ENCODE measurements at places on chromosomes 7 and 10.

DNA sequence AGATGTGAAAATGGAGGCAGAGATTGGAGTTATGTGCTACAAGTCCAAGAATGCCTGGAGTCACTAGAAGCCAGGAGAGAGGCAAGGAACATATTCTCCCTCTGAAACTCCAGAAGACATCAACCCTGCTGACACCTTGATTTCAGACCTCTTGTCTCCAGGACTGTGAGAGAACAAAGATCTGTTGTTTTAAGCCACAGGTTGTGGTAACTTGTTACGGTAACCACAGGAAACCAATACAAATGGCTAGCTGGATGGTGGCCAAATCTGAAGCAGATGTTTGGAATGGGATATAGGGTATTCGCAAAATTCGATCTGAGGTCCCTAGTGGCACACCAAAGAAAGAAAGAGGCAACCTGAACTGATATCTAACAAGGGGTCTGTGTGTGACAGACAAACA lies 129.0 kb downstream of the HERPUD2 start:
- no peak for DNase-seq

DNA sequence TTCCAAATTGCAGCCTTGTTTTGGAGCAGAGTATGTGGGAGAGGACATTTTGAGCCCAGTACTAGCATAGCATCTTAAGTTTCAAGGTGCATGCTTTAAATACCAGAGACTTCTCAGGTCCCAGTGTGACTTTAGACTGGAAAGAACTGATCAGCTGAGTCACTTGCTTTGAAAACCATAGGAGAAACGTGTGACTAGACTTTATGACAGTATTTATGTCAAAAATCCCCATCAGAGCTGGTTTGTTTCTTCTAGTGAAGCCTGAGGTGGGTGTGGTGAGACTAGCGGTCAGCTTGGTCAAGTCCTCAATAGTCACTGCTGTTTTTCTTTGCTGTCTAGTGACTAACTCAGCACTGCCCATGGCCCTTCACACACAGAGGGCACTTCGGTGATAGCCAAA lies 724.2 kb downstream of the GATA3 start:
- DNase-seq: no peak

DNA sequence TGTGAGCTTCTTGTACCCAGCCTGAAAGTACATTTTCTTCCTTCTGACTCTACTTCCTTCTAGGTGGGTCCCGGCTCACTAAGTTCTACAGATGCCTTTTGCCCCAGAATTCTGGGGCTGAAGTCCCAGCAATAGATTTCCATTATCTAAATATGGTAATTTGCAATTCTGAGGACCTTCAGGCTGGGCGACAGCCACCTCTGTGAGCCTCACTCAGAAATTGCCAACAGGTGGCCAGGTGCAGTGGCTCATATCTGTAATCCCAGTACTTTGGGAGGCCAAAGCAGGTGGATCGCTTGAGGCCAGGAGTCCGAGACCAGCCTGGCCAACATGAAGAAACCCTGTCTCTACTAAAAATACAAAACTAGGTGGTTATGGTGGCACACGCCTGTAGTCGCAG lies 23.7 kb downstream of the CREM start:
- no peak for DNase-seq

DNA sequence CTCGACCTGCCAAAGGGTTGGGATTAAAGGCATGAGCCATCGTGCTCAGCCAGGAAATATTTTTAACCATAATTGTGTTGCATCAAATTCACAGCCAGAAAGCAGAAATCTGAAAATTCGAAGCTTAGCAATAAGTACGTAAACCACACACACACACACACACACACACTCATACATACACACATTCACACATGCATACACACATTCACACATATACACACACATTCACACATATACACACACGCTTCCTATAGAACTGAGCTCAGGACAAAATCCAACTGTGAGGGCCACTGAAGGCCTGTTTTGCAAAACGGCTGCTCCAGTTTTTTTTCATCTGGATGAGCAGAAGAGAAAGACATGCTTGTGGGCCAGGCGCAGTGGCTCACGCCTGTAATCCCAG lies 25.0 kb upstream of the GTF2I start:
- no peak for DNase-seq

DNA sequence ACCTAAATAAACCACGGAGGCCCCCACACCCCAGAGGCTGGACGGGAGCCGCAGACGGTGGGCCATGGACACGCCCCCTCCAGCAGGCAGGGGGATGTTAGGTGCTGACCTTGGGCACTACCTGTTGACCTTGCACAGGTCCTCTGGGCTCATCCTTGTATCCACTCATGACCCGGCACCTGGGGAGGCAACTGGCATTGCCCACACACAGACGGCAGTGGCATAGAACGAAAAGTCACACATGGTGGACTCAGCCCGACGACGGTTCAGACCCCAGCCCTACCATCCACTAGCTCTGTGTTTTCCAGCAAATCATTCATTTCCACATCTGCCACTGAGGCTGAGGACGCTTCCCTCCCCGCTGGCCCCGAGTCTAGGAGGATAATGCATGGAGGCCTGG lies 247.7 kb upstream of the PPP2R2D start:
- DNase-seq: no peak

GRCh38 chr10:121648493-121648892 lies 50.2 kb upstream of the FGFR2 start:
- no peak for DNase-seq

- DNase-seq: no peak
Measured at GRCh38 chr10:101130984-101131961, at the start of gene TLX1. TSS of gene TLX1 (plus strand) at chr10:101131300. CDS start at chr10:101131542, 242 bp downstream.

DNA sequence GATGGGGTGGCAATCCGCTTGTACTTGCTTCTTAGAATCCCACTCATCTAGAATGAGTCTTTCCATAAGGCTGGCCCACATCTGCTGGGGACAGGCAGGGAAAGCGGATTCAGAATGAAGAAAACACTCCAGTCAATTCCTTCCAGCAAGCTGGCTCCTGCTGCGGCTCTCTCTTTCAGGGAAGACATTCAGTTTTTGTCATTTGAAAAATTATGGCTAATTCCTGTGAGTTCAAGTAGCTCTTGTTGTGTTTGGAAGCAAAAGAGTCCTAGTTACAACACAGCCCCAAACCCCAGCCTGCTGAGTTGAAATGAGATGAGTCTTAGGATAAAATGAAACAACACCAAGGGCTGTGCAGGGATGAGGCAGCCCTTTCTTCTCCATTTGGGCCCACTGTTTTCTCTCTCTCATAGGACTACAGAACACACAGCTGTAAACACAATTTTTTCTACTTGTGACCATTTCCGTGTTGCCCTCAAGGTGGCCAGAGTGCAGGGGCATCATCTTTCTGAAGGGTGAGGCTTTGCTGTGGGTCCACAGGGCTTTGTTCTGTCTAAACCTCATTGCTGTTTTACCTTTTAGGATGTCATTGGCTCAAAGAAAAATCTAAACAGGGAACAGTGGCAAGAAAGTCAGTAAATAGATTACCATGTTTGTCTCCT lies 90.8 kb upstream of the EEPD1 start:
- DNase-seq: no peak

DNA sequence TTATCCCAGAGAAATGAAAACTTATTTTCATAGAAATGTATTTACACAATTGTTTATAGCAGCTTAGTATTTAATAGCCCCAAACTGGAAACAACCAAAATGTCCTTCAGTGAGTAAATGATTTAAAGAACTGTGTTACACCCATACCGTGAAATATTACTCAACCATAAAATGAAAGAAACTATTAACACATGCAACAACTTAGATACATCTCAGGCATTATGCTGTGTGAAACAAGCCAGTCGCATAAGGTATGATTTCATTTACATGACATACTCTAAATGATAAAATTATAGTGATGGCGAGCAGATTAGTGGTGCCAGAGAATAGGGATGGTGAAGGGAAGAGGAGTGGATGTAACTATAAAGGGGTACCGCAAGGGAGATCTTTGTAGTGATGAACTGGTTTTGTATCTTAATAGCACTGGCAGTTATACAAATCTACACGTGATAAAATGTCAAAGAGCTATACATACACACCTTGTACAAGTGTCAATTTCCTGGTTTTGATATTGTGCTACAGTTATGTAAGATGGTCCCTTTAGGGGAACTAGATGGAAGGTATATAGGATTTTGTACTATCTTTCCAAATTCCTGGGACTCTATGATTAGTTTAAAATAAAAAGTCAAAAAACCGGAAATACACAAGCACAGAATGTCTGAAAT lies 40.5 kb downstream of the MACC1 start:
- no peak for DNase-seq

DNA sequence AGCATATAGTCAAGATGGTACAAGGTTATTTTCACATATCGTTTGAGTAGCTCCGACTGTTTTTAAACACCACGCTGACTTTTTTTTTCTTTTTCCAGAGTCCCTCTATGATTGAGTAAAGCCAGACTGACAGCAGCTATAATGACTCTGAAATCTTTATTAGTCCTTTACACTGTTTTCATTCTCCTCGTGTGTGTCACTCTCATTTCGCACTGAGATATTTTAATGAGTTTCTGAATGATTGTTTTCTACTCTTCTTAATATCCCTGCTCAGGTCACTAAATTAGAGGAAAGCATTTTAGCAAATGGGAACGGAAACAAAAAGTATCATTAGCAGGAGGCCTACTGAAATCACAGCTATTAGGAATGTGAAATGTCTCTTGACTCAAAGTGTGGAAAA lies 162.3 kb upstream of the MTPN start:
- no peak for DNase-seq

- DNase-seq: no peak
Measured at GRCh38 chr7:4430227-4430626, 251.9 kb upstream of the FOXK1 start.

DNA sequence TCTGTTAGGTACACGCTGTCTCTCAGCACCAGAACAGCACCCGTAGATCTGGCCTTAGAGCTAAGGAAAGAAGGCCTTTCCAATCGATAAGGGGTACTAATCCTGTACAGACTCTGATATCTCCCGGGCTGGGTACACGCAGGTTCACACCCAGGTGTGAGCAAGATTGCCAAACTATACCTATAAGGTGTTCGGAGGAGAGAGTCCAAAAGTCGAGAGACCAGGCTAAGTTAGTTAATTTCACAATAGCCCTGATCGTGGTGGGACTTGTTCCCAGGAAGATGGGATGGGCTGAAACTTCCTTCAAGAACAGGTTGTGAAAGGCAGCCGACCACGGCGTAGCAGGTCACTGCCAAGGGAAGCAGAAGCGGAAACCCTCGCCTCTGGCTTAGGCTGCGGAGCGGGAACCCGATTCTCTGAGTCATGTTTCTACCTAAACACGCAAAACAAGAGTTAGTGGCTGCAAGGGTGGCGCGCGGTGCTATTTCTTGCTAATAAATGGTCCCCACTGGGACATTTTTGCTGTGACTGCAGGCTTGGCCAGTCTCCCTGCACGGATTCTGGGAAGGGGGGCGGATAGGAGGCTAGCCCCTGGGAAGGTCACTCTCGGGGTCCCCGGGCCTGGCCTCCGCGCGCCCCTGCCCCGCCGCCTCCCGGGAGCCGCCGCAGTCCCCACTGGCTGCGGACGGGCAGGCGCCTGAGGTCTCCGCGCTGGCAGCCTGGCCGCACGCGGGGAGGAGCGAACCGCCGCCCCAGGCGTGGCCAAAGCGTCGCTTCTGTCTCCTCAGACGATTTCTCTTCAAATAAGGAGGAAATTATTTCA lies 75.4 kb upstream of the PDSS1 start:
- DNase-seq: no peak

- DNase-seq: no peak
Measured at GRCh38 chr7:102866535-102867215, 46.1 kb upstream of the LRRC17 start.

DNA sequence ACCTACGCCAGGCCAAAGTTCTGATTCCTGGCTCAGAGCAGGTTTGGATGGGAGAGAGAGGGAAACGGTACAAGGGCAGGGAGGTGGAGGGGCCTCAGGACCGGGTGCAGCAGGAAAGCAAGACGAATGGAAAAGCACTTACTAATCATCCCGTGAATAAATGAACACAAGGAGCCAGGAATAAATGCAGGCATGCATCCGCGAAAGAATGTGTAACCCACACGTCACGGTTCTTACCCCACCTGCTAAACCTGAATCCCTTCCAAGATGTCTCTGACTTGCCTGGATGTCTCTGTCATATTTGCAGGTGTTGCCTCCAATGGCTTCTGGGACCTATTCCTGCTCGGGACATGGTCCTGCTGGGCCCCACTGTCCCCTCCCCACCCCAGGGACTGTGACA lies 335.2 kb upstream of the RNF32 start:
- DNase-seq: no peak

DNA sequence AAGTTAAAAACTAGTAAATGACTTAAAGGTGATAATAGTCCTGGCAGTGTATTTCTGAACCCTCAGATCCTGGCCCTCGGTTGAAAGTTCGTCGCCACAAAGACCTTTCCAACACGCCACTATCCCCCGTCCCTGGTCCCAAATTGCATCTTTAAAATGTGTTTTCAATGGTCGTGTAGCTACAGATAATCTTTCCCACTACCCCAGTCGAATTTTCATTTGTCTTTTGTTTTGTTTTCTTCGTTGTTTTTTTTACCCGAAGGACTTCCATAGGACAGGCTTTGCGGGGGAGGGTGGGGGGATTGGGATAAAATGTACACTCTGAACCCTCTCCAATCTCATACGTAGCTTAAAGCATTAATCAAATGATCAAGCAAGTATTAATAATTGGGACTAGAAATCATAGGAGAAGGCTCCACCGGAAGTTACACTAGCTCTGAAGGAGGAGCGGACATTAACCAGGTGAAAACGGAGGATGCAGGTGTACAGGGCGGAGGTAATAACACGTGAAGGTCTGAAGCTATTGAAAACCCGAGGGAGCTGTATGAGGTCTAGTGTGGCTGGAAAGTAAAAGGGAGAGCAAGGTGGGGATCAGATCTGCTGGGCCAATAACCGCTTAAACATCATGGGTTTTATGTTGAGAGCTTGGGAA lies 32.8 kb upstream of the PHF14 start:
- no peak for DNase-seq

DNA sequence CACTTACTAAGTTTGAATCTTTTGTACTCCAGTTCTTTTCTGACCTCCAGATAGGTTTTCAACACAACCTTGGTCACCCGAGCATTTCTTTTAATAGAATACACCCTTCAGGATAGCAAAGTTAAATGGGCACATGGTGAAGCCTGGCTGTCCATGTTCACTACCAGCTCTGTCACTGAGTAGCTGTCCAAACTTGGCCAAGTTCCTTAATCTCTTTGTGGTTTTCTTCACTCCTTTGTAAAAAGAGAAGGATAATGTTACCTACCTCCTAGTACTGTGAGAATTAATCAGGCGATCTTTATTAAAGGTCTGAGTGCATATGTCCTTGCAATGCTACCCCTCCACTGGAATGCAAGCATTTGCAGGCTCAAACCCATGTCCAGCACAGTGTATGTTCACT lies 128.1 kb upstream of the PTPRZ1 start:
- DNase-seq: no peak

- DNase-seq: no peak
Measured at GRCh38 chr7:40223451-40224127, 88.8 kb downstream of the SUGCT start.

GRCh38 chr7:98276241-98276761 lies 5.2 kb upstream of the BRI3 start:
- DNase-seq: no peak

GRCh38 chr10:633279-634245 lies 55.9 kb downstream of the DIP2C start:
- no peak for DNase-seq

GRCh38 chr10:110784198-110784597 lies 87.5 kb upstream of the PDCD4 start:
- DNase-seq: no peak

- no peak for DNase-seq
Measured at GRCh38 chr10:12534824-12535223, 185.5 kb downstream of the CAMK1D start.

Data from uterus (tissue), 4 donors.